ENCODE measurements at places on chromosomes 16 and 17.

- peak; percentile 84 for DNase-seq
Observed at GRCh38 chr16:86585821-86586611, 7.7 kb downstream of the FOXL1 start.

DNA sequence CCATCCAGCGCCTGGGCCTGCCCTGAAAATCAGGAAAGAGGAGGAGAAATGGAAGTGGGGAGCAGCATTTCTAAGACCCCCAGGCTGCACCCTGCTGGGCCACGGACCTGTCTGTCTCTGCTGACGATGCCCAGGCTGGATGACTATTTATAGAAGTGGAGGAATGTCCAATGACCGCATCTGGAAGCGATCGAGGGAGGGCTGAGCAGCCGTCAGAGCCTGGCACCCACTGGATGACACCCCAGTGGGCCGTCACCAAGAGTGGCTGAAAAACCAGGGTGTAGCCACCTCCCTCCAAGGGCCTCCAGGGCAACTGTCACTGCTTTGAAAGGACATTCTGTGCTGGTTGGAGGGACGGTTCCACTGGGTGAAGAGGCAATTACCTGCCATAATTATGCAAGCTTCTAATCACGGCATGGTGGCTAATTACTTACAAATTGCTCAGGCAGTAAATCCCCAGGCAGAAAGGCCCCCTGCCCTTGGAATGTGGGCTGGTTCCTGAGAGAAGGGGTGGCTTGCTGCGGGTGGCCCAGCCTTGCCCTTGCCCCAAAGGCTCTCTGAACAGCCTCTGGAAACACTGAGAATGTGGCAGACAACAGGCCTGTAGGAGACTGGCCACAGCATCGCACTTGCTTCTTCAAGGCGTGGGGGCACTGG lies 332.1 kb downstream of the C16orf95 start:
- DNase-seq = no peak

- no peak for DNase-seq
Observed at GRCh38 chr16:84321932-84322331, 27.3 kb downstream of the WFDC1 start.

GRCh38 chr17:75530837-75531720 lies 5.6 kb downstream of the LLGL2 start:
- DNase-seq = no peak

- no peak for DNase-seq
Observed at GRCh38 chr17:64938290-64938689, 19.0 kb upstream of the LRRC37A3 start.

DNA sequence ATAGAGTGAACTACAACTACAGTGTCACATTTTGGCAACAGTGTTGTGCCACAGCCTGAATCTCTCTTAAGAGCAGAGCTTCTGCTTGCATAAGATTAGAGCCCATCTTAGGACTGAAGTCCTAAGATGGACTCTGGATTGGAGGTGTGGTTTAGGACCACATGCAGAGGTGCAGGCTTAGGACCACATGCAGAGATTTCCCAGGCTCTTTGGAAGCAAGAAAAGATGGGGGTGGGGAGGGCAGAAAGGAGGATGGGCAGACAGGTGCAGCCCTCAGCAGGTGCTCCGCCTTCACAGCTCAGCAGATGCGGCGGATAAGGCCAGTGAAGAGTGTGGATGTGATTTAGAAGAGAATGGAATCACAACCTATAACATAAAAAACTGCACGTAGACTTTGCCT lies 128.7 kb downstream of the TANGO6 start:
- DNase-seq = no peak

GRCh38 chr16:50831751-50832150 lies 89.9 kb downstream of the CYLD start:
- DNase-seq = no peak

- no peak for DNase-seq
Observed at GRCh38 chr16:29860218-29860617, 2.8 kb downstream of the CDIPT start.

DNA sequence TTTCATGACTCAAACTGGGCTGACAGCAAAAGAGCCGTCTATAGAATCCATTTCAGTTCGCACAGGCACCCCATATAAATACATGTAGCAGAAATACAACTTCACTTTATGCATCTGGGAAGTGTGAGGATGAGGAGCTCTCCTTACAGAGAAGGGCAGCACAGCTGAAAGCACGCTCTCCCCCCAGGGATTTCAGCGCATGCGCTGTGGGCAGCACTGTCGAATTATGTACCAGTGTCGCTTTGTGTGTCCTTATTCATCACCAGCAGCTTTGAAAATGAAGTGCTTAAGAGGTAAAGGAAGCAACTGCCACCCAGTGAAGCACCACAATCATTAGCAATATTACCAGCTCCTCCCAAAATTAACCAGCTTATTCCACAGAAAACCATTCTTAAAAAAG lies 39.9 kb downstream of the CEP95 start:
- no peak for DNase-seq

- no peak for DNase-seq
Observed at GRCh38 chr16:66656547-66656946, 40.0 kb downstream of the CMTM4 start.

DNA sequence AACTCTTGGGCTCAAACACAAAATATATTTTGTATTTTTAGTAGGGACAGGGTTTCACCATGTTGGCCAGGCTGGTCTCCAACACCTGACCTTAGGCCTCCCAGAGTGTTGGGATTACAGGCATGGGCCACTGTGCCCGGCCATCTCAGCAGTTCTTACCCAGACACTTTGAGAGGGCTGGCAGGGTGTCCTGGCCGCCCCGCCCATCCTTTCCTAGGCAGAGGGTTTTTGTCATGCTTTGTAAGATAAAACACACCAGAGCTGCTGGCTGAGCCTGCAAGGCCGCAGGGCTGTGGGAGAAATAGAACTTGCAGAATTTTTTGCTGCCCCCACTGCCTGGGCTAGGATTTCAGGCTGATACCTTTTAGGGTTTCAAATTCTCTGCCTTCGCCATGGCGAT lies 8.7 kb downstream of the PPL start:
- no peak for DNase-seq

DNA sequence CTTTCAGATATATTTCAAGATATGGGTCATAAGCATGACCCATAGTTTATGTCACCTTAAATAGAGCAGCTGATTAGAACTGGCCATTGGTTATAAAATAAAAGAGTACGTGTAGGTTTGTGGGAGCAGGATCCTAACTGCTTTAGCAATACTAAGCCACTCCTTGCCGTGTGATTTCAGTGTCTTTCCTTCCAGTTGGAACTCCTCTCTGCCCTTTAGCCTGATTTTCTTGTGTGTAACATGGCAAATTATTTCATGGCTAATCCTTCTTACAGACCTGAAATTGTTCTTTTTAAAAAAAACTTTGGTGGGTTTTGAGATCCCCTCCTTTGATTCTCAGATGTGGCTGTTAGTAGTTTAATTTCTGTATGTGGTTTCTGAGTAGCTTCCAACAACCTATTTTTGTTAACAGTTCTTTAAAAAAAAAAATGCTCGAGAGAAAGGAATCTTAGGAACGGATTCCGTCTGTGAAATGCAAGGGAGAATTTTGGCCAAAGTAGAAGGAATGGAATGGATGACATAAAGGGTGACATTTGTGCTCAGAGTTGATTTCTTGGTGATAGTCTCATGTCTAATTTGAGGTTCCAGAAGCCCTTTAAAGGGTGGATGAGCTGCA lies 39.9 kb downstream of the DHRS7B start:
- peak; percentile 59 for DNase-seq

DNA sequence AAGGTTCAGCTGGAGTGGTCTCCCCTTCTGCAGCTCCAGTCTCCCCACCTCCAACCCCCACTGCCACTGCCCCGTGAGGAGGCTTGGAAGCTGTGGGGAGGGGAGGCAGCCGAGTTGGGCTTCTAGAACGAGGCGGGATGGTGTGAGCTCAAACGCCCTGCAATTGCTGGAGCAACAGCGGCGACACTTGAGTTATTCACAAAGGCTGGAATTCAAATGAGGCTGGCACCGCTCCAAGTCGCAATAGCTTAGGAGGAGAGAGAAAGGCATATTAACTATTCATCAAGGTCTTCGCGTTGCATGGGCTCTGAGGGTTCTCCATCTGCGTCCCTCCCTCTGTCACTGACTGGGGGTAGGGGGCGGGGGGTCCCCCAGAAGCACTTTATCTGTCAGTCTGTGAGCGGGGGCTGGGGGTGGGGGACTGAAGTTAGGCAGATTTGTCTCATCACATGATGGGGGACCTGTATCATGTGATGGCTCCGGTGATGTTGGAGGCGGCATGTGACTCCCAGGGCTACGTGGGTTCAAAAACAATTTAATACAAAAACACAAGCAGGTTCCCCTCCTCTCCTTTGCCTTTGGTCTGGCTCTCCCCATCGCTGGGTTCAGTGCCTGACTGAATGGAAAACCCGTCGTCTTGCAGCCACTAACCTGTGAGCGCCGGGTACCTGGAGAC lies 70.5 kb downstream of the RBBP6 start:
- DNase-seq = no peak

- DNase-seq = no peak
Observed at GRCh38 chr17:66976781-66977201, 12.3 kb downstream of the CACNG4 start.

DNA sequence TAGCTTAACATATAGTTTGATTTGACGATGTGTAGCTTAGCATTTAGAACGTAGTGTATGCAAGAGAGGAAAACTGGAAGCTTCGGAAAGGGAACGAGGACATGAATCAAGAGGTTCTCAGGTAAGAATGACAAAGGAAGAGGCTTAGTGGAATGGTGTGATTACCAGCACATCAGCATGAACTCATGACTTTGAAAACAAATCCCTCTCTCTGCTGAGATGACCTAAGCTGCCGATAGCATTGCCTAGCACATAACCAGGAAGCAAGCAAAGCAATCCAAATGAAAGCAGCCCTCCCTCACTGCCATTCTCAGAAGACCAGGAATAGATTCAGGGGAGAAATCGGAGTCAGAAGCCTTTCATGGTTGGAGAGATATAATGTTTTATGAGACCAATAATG lies 51.3 kb upstream of the CCL1 start:
- no peak for DNase-seq

Data from AG04449 (cell line).